ENCODE measurements at places on chromosomes 16 and 17.

DNA sequence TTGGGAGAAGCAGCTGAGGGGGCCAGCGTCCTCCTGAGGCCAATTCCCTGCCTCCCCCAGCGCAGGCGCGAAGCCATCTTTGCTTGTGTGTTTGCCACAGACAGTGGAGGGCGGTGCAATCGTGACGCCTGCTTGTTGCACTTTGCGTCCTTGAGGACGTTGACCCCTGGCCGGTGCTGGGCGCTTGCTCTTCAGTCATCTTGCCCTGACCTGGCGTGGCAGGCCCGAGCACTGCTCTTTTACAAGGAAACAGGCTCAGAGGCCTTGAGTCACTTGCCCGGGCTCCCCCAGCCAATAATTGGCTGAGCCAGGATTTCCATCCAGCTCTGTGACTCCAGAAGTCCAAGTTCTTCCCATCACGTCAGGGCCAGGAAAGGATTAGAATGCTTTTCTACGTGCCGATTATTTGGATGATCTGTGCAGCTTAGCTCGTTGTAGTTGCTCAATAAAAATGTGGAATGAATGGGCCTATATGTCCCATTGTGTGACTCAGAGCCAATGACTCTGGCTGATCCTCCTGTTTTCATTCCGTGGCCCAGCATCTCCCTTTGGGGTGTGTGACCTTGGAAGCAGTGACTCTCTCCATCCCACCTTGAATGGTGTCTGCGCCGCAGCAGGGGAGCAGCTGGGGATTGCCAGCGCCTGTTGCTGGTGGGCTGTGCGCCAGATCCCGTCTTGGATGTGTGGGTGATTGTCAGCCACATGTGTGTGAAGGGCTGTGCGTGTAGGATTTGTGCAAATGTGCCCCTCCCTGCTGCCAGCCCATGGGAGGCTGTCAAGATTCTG is 214.1 kb downstream of the SEC14L1 start:
- no peak for DNase-seq

DNA sequence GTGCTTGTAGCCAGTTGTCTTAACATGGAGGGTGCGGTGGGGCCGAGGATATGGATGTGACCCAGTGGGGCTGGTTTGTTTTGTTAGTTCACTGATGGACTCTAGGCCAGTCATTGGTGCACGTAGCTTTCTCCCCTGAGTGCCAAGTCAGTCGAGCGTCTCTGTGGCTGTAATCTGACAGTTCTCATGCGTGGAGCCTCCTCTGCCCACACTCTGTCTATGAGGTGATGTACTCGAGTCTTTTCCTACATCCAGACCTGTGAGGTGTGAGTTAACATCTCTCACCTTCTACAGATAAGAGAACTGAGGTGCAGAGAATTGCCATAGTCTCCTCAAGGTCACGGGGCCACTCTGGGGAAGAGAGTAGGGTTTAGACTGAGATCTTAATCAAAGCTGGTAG is 90.2 kb downstream of the MARCHF10 start:
- DNase-seq: no peak

DNA sequence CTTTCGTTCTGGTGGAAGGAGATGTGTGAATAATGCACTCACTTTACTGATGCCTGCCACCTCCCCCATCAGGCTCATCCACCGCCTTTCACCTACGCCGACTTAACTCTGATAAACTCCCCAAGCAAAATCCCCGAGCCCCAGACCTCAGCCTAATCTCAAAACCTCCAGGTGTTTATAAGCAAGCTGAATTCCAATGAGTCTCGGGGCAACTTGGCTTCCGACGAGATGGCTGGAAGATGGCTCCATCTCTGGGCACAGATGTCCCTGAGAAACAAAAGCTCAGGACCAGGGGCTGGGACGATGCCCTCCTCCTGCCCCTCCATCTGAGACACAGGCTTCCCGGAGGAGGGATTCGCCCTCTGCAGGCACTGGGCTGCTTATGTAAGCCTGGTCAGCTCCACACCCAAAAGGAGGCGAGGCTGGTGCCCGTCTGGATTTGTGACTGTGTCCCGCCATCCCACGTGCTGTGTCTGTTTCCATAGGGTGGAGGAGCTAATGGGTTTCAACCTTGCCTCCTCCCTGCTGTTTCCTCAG is 386.4 kb upstream of the TNRC6C start:
- DNase-seq: no peak

DNA sequence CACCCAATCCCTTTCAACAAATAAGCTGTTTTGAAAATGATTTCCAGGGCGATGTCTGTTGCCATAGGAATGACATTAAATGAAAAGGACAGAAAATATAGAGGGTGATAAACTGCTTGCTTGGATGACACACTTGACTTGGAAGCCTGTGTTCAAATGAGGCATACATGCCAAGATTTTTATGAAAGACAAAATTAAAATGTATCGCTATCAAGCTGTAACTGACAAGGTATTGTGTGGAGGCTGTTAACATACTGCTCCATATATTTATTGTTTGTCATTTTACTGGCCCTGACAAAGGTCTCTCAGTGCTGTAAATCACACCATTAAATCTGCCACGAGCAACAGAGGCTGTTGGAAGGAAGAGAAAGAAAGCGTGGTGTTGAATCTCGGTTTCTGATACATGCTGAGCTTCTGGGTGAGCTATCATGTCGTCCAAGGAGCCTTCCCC is 456.2 kb upstream of the SALL1 start:
- DNase-seq: no peak
